Breast epithelium (tissue), 4 donors: ENCODE measurements at places on chromosomes 6 and 20. TPM values are rescaled to one million over a fixed set of nuclear protein-coding genes. Genes with fewer than 3 reads are reported as not detected.

Gene SLC22A7
- not detected for total RNA-seq

Gene ANGPT4
- total RNA-seq: 0.66 TPM

- DNase-seq: no peak
Observed at GRCh38 chr6:143023695-143024094, 37.0 kb upstream of the AIG1 start.

DNA sequence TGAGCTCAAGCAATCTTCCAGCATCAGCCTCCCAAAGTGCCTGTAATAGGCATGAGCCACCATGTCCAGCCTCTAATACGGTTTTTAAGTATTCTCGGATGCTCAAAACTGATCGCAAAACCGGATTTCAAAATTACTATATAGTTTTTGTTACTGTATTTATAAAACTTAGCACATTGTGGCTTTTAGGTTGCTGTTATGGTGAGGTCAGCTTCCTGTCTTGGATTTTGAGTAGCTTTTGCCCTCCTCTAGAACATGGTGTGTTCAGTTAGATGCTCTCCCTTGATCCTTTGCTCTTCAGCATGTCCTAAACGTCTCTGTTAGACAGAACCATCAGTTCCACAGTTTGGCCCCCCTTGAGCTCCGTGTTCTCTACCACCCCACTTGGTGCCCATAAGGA lies 96.2 kb downstream of the RPP40 start:
- DNase-seq: no peak

DNA sequence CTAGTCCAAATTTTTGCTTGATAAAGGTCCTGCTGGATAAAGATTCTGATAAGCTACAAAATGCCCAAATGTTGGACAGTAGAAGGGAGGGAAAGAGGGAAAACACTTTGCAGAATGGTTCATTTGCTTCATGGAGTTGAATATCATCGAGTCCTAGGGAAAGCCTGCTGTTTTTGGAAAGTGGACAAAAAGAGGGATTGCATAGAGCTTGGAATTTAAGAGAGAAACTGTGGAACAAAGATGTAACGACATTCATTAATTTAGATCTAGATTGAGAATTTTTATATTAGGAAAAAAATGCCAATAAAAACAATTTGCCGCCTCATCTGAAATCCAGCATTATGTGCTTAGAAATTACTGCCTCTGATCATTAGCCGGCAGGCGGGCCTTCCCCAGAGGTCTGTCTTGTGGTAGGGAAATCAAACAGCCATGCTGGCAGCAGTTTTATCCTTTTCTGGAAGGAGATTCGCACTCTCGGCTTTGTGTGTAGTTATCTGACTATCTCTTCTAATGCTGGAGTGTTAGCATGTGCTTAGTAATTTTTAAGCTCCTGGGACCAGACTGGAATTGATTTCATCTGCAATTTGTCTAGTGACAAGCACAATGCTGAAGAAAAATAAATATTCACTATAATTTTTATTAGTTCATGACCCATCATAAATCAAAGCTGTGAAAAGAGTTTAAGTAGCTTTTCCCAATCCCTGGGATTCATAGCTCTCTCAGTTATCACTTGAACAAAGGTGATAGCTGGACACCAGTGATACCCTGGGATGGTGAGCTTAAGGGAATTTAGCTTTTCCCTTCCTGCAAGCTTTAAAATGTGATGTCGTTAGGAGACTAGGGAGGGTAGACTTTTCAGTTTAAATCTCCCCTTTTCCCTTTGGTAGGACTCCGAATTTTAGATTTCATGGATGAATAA lies 329.5 kb downstream of the PRL start:
- DNase-seq: no peak

- DNase-seq: no peak
Observed at GRCh38 chr6:142671791-142672190, 273.2 kb downstream of the HIVEP2 start.

GRCh38 chr6:107822176-107823046 lies 1.7 kb downstream of the SCML4 start:
- no peak for DNase-seq
